ENCODE measurements at places on chromosomes 3 and 15.

- DNase-seq, result no peak
Measured at GRCh38 chr3:194612221-194612620, 21.0 kb downstream of the TMEM44 start.

- no peak for DNase-seq
Measured at GRCh38 chr3:16587047-16587680, 18.1 kb downstream of the DAZL start.

- DNase-seq, result no peak
Measured at GRCh38 chr3:123092243-123092642, 25.4 kb downstream of the PDIA5 start.

DNA sequence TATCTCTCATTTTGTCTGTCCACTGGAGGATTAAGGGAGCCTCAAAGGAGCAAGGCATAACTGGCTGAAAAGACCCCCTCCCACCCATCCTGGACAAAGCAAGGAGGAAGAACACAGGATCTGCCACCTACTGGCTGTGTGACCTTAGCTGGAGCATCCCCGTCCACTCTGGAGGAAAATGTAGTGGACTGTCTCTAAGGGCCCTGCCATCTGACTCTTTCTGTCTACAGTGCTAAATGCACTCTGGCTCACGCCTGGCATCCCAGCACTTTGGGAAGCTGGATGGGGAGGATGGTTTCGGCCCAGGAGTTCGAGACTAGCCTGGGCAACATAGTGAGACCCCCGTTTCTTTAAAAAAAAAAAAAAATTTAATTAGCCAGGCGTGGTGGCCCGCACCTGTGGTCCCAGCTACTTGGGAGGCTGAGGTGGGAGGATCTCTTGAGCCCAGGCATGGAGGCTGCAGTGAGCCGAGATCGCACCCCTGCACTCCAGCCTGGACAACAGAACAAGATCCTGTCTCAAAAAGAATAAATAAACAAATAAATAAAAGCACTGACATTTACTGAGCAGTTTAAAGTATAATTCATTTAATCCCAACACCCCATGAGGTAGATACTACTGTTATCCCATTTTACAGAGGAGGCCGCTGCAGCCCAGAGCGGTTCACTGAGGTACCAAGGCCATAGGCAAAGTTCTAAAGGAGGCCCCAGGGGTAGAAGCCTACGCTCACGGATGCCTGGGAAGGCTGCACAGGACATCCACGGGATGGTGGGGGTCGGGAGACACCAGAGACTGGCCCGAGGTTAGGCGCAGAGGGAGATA, 1.1 kb downstream of the TBC1D2B start:
- no peak for DNase-seq

- DNase-seq, result no peak
Measured at GRCh38 chr3:194758716-194759115, 73.0 kb downstream of the FAM43A start.

- DNase-seq, result peak; percentile 6
Measured at GRCh38 chr15:89971592-89971997, 29.5 kb upstream of the ZNF710 start.

- no peak for DNase-seq
Measured at GRCh38 chr15:69359722-69360121, 54.4 kb upstream of the KIF23 start.

GRCh38 chr3:37491343-37491742, 317.0 kb upstream of the LRRFIP2 start:
- DNase-seq, result no peak

DNA sequence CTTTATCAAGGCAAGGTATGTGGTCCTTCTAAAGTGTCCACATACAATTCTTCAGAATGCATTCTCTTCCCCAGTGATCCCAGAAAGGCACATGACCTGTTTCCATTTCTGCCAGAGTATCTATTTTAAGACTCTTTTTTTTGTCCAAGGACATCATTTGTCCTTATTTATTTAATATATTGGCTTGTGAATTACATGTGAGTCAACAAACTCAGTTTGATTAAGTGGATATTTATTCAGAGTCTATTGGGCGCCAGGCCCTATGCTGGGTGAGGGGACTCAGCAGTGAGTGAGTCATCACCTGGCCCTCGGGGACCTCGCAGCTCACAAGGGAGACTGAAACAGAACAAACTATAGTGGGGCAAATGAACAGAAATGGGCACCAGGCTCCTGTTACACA, 136.8 kb downstream of the SNRK start:
- DNase-seq, result no peak

- no peak for DNase-seq
Measured at GRCh38 chr15:70556151-70556741, 207.1 kb downstream of the UACA start.

- DNase-seq, result no peak
Measured at GRCh38 chr3:38097446-38098375, 39.2 kb downstream of the ACAA1 start.

GRCh38 chr15:84824260-84825007, 7.3 kb downstream of the ALPK3 start:
- no peak for DNase-seq

Data from activated CD4-positive, CD25-positive, alpha-beta regulatory T cell (primary cell).